Activated CD8-positive, alpha-beta T cell treated with anti-CD3 and anti-CD28 coated beads, Interleukin-2, amount 10 ng/mL, durations not matched to agents 7 days and 5 days (primary cell): ENCODE measurements at places on chromosomes 2 and 18. TPM values are rescaled to one million over a fixed set of nuclear protein-coding genes. Genes with fewer than 3 reads are reported as not detected.
A peak's percentile ranks its signal among the peaks of the same experiment; 100 is the strongest.

NUP35 gene
- 21.3 TPM for total RNA-seq

MOGAT1 gene
- not detected for total RNA-seq

LAMA1 gene
- not detected for total RNA-seq

DTNB gene
- total RNA-seq, result 29.2 TPM

CDH2 gene
- 0.21 TPM for total RNA-seq

DNA sequence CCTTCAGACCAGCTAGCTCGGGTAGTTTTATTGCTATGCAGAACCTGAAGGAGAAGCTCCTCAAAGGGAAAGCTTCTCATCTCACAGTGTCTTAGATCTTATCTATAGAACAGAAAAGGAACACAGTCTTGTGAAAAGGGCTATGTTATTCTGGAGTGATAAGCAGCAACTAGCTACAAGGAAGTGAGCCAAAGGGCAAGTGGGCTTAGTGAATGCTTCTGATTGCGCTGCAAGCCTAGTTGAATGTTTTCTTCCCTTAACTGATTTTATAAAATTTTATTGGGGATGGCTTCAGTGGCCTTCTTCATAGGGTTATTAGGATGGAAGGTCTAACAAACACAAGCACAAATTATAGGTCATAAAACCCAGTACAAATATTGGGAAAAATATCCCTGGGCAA, 400.1 kb downstream of the PARD3B start:
- DNase-seq, result no peak

- DNase-seq, result no peak
Observed at GRCh38 chr18:3380384-3380961, 69.5 kb upstream of the TGIF1 start.

DNA sequence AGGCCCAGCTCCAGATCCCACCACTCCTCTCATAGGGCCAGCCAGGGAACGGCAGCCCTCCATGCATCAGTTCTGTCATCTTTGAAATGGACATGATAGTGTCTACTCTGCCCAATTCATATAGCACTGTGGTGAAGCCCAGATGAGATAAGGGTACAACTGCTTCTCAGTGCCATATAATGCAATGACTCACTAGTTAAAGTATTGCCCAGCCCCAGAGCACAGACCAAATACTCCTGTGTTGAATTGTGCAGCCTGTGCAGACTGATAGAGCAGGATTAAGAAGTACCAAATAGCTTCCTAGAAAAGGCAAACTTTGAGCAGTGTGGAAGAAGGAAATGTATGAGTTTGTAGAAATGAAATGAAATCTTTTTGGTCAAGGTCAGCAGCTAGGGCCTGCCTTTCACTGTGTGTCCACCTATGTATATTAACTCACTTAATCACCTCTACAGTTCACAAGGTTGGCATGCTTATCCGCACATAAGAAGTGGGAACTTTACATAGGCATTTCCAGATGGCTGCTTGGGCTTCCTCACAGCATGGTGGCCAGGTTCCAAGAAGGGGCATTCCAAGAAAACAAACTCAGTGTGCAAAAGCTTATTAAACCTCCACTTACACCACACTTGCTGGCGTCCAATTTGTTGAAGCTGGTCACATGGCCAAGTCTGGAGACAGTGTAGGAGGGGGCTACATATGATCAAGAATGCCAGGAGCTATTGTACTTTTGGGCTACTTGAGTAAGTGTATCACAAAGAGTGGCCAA, 102.8 kb upstream of the COPS8 start:
- no peak for DNase-seq

GRCh38 chr2:203427061-203427460, 98.9 kb downstream of the ABI2 start:
- no peak for DNase-seq

DNA sequence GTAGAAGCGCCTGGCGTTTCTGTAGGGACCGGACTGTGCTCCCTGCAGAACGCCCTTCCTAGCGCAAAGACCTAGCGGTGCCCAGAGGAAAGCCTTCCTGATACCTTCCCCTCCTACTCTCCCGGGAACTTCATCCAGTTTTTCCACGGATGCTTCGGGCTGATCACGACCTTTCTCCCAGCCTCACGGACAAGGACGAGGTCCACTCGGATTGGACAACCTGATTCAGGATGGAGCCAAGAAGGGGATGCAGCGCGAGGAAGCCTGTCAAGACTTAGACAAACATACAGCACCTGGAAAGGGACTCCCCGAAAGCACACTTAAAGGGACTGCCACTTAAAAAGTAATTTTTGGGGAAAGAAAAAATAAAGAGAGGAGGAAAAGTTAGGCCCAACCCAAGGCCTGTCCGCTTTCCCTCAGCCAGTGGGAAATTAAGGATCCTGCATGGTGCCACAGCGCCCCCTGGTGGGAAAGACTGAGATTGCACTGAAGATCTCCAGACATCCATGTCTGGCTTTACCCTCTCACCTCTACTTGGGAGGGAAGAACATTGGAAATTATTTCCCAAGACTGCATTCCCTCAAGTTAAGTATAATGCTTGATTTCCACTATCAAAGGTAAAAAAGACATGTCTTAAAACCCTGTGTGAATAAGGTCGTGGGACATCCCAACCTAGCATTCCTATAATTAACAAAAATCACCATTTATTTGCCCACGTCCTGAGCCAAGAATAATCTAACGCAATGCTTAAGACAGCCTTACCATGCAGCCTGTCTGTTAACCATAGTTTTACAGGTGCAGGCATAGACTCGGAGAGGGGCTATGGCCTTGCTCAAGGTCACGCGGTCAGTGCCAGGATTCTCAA, 13.4 kb upstream of the COPS8 start:
- DNase-seq, result peak; percentile 76

GRCh38 chr2:205776139-205776538, 93.8 kb downstream of the NRP2 start:
- DNase-seq, result peak; percentile 55

DNA sequence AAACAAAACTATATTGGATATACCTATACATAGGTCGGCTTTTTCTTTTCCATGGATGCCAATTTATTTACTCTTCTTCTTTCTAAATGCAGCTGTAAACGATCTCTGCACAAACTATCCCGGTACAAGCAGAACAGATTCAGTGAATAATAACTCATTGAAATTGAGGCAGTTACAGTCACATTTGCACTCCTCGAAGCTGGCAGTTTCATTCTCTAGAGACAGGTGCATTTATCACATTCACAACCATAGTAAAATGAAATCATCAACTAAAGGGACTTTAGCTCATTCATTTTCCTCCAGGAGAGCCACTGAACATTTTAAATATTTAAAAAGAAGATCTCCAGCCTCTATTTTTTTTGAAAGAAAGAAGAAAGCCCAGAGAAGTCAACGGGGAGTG, 551.7 kb downstream of the LRP1B start:
- no peak for DNase-seq

DNA sequence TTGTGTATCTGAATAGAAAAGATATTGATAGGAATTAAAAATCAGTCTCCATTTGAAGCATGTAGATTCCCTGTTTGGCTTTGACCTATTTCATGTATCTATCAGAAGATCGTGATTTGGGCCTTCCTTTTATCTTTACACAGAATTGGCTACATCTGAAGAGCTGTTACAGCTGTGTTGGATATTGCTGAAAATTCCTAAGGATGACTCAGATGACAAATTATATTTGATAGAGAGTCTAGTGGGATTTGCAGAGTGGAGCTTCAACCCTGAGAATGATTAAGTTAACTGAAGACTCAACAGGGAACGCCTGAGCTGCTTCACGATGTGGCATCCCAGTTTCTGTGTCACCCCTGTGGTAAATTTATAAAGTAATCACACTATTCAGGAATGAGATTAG, 4.9 kb upstream of the COL3A1 start:
- no peak for DNase-seq

DNA sequence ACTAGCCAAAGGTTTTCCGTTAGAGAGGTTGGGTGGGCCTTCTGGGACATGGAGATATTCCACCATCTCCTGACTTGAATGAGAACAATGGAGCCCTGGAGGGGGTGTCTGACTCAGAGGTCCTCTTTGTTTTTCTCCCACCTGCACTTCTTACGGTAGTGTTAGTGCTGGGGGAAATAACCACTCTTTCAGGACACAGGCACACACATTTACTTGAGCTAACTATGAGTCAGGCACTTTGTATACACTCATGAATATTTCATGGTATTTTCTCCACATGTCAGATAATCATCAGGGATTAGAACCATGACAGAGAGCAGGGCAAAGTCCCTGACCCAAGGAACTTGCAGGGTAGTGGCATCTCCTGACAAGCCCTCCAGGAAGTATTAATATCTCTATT, 439.1 kb downstream of the TSN start:
- DNase-seq, result no peak

DNA sequence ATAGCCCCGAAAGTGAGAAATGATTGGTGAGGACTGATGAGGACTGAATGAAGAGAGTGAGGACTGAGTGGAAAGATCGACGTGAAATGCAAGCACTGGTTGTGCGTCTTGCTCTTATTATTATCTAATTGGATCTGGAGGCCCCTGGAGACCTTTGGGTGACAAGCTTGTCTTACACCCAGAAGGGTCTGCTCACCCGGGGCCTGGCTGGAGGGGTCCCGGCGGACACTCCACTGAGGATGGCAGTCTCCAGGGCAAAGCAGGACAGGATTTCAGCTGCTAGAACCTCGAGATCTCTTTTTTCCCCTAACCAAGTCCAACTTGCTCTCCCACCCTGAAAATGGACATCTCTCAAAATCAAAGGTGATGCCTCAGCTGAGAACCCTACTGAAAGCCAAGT, 160.2 kb downstream of the MYT1L start:
- DNase-seq, result no peak
